ENCODE measurements at places on chromosomes 5 and 9.

DNA sequence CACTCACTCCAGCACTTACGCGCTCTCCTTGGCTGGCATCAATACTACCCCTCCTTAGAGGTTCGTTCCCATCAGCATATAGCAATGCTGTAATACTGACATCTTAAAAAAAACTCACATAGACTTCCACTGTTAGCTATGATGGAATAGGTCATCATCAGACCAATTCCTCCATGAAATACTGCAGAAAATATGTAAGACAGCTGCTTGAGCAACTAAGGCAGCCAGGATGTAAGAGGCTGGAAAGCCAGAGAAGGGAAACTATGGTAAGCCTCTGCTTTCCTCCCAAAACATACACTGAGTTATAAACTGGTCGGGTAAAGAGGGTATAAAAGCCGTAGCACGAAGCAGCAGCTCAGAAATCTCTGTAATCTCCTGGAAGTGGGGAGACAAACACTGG lies 33.5 kb downstream of the AUH start:
- DNase-seq, result no peak

DNA sequence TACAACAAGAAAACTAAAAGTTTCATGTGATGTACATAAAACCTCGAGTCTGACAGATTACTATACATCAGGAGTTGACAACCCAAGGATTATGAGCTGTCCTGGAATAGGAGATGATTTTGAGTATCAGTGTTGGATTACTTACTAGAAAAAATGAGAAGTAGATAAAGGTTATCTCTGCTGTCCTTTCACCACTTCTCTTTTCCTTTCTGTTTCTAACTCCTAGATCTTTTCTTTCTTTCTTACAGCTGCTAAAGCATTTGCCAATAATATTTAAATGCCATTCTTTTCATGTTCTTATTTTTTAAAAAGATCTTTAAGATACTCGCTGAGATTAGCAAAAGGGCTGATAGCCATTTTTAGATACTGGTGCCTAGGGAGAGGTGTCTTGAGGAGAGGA lies 14.8 kb downstream of the RBM27 start:
- no peak for DNase-seq

DNA sequence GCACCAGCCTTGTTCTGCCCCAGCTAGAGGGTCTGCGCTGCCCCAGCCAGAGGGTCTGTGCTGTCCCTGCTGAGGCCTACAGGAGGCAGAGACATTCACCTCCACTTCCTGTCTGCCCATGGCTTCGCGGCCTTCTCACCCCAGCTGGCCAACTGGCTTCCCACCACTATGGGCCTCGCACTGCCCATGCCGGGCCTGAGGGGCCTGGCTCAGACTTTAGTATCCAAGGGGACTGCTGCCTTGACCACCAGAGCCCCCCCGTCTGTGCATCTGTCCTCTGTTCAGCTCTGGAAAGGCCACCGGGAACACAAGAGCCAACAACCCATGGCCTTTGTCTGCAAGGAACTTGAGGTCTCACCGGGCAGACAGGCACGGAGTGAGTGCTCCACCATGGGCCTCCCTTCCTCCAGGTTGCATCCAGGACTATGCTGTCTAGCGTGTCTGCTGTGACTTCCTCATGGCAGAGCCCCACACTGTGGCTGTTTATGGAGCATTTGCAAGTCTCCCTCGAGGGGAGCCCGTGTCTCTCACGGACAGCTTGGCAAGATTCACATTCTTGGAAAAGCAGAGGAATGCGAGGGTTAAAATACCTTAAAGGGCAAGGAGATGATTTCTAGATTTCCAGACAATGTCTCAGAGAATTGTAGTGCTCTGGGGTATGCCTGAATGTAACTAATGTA lies 1.7 kb downstream of the DCANP1 start:
- DNase-seq, result no peak

DNA sequence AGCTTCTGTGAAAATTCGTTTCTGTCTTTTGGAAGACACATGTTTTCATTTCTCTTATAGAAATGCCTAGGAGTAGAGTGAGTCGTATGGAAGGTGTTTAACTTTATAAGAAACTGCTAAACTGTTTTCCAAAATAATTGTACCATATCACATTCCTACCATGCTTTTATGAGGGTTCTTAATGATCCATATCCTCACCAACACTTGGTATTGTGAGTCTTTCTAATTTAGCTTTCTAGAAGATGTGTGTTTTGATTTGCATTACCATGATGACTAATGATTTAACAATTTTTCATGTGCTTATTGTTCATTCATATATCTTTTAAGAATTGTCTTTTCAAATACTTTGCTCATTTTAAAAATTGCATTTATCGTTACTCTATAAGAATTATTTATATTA lies 223.6 kb downstream of the COMMD10 start:
- DNase-seq, result no peak

- no peak for DNase-seq
Measured at GRCh38 chr9:93458712-93459111, 5.3 kb upstream of the FAM120AOS start.

DNA sequence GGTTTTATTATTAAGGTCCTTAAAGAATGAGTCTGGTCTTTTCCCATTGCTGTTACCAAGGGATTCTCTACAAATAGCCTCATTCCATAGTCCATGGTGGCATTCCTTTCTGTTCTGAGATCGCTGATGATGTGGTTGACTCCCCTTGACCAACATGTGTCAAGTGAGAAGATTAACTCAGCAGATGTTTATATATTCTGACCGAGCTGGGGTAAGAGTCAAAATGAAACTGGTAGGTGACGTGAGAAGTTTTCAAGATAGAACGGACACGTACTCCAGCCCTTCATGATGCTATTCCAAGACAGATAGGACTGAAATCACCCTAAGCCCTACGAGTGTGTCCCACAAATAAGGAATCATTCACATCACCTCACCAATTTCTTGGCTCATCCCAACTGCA lies 155.5 kb upstream of the WWC1 start:
- DNase-seq, result no peak

GRCh38 chr9:84781458-84781857 lies 111.9 kb downstream of the NTRK2 start:
- no peak for DNase-seq

- no peak for DNase-seq
Measured at GRCh38 chr5:175738126-175738525, 80.3 kb downstream of the HRH2 start.

GRCh38 chr9:73738741-73739530 lies 587.3 kb downstream of the ANXA1 start:
- no peak for DNase-seq

DNA sequence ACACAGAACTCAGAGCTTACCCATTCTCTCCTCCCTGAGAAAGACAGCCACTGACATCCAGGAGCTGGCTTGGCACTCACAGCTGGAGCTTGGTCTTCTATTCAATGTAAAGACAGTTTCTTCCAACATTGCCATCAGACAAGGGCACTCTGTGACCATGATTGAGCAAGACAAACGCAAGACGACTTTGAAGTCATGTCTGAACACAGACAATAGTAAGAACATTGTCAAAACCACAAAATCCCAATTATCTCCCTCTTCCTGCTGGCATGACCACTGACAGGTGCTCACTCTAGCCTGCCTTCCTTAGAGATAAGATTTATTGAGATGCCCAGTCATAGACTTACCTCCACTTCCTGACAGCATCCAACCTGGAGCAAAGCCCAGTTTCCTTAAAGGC lies 328.0 kb downstream of the MSX2 start:
- no peak for DNase-seq

DNA sequence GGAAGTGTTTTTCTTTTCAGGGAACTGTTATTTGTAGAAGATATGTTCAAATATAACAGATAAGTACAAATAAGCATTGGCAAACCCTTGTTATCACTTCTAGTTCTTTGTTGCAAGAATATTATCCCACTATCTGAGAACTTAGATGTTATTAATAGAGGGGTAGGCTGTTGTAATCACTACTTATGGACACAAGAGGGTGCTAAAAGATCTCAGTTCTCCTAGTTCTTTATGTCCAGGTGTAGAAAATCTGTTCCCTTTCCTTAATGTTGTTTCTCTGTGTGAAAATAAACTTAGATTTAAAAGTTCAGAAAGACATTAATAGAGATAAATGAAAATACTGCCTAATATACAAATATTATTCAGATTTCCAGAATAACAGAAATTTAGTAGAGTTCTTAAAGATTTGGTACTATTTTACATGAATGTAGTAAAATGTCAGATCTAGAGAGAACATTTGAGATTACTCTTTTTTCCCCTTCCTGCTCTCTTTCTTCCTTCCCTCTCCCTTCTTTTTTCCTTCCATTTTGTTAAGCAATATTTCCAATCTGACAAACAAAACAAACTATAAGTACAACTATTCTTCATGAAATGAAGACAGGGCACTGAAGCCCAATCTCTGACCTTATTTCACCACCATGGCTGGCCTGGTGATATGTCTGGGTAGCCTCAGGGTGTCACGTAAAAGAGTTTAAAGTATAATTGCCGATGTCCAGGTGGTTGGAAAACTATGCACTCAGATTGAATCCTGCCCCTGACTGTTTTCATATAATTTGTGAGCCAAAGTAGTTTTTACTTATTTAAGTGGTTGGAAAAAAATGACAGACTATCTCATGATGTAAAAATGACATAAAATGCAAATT lies 43.6 kb upstream of the C5orf46 start:
- peak; percentile 16 for DNase-seq

DNA sequence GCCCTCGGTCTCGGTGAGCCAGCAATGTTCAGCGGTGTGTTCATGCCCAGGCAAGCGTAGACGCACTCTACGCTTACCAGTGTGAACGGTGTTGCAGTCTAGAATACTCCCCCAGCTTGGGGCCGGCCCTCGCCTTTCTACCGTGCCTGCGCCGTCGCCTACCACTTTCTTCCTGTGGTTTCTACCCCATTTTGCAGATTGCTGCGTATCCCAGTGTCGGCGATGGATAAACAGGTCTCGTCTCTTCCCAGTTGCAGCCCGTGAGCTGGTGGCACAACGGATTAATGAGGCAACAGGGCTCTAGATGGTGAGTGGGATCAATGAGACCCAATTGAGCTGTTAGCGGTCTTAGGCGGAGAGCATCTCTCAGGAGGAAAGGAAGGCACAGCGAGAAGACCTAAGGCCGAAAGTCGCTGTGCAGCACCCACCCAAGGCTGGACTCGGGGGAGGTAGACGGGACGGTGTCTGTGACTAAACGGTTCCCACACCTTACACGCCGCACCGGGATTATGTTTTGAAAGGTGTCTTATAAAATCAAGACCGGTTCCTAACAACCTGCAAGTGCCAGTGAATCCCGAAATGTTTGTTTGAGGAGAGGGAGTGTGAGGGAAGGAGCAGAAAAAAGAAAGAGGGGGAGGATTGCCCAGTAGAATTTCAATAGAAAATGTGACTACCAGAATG lies 5.8 kb downstream of the OTP start:
- no peak for DNase-seq

- DNase-seq, result no peak
Measured at GRCh38 chr9:19513671-19514275, 105.0 kb downstream of the ACER2 start.

GRCh38 chr5:112238473-112238872 lies 180.6 kb downstream of the EPB41L4A start:
- DNase-seq, result no peak

- no peak for DNase-seq
Measured at GRCh38 chr5:142250119-142250518, 74.7 kb downstream of the SPRY4 start.

- DNase-seq, result no peak
Measured at GRCh38 chr9:5388026-5388819, 48.5 kb upstream of the RLN1 start.

GRCh38 chr5:135276151-135276550 lies 122.9 kb downstream of the MACROH2A1 start:
- no peak for DNase-seq

GRCh38 chr5:138491669-138492559 lies 26.6 kb downstream of the EGR1 start:
- DNase-seq, result peak; percentile 67

GRCh38 chr5:102858221-102858620 lies 103.1 kb downstream of the PAM start:
- no peak for DNase-seq

- no peak for DNase-seq
Measured at GRCh38 chr5:111775224-111775623, 18.2 kb upstream of the NREP start.

- DNase-seq, result no peak
Measured at GRCh38 chr9:90722071-90722470, 79.4 kb upstream of the DIRAS2 start.

DNA sequence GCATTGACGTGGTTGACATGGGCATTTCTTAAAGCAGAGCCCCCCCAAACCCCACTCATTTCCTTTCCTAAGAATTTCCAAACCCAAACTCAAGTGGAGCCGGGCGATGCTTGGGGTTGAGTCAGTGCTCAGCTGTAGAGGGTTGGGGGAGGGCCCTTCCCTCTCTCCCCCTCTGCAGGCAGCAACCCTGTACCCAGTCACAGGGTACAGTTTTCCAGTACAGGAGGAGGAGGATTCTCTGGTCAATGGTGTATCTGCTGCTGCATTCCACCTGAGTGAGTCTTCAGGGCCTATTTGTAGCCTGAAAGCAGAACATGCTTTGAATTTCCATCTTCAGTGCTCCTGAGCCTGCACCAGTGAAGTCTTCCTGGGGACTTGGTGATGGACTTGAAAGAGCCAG lies 55.8 kb downstream of the ENTREP1 start:
- DNase-seq, result no peak

DNA sequence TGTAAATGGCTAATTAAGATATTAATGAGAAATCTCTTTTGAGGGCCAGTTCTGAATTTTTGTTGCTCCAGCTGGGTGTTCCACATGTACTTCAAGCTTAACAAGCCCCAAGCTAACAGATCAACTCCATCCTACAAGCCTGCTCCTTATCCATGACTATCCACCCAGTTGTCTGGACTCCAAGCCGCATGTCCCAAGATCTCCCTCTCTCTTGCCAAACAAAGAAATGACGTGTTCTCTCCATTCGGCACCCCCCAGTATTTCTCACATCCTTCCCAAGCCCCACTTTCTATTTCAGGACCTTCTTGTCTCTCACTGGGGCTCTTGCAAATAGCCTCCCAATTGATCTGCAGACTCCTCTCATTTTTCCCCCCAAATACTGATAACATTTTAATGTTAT lies 15.8 kb upstream of the PTPN3 start:
- no peak for DNase-seq

DNA sequence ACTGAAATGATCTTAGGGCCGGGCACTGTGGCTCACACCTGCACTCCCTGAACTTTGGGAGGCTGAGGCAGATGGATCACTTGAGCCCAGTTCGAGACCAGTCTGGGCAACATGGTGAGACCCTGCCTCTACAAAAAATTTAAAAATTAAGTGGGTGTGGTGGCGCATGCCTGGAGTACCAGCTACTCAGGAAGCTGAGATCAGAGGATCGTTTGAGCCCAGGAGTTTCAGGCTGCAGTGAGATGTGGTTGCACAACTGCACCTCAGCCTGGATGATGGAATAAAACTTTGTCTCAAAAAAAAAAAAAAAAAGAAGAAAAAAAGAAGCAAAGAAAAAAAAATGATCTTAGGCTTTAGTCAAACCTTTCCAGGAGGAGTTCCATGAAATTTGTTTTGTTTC lies 41.8 kb downstream of the MEF2C start:
- no peak for DNase-seq

- DNase-seq, result peak; percentile 13
Measured at GRCh38 chr5:158910782-158911692, 188.7 kb downstream of the EBF1 start.

DNA sequence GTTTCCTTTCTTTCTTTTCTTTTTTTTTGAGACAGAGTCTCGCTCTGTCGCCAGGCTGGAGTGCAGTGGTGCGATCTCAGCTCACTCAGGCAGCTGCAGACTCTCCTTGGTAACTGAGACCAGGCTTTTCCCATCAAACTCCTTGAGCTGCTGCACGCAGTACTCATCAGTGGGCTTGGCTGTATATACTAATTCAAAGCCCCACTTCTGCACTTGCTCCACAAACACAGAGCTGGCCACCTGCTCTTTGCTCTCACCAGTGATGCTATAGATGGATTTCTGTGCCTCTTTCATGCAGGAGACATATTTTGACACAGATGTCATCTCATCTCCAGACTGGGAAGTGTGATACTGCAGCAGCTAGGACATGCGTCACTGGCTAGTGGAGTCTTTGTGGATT lies 252.7 kb downstream of the AP3B1 start:
- no peak for DNase-seq
